Activated CD4-positive, alpha-beta T cell treated with anti-CD3 and anti-CD28 coated beads for 36 hours (primary cell): ENCODE measurements at places on chromosomes 4 and X.

- no peak overlapping the region for H3K27ac ChIP-seq
- H3K4me1 ChIP-seq: peaks cover 4% of the 10 kb centered on the region
- no peak for DNase-seq
- H3K4me3 ChIP-seq: no peak overlapping the region
- H3K36me3 ChIP-seq: no peaks in the 10 kb centered on the region
Observed at GRCh38 chrX:148593146-148593545, 92.7 kb downstream of the AFF2 start.

DNA sequence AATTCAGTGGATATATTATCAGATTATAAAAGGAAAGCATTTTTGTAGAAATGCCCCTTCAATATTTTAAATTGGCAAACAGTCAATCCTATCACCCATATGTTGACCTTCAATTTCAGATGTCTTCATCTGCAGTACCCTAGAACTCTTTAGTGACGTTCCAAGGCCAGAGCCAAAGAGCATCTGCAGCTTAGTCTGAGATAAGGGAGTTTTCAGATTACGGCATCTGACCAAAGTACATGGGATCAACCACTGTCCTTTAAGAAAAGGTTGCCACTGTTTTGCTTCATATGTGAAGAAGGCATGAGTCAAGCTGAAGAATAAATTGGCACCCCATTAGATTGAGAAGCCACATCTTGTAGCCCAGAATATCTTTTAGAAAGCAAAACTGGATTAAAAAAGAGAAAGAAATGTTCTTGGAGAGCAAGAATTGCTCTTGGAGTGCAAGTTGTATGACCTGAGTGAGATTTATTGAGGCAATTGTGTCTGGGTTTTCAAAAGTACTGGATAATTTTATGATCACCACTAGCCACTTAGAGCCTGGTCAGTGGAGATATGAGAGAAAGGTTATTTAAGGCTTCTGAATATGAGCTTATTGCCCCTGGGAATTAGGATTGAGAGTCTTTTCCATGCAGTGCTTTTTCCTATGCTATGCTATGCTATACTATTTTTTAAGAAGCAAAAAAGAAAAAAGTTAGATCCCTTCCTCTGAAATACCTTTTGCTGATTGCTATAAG, 251.9 kb upstream of the NR3C2 start:
- DNase-seq: no peak
- no peak overlapping the region for H3K27ac ChIP-seq
- H3K36me3 ChIP-seq: no peaks in the 10 kb centered on the region
- no peaks in the 10 kb centered on the region for H3K4me1 ChIP-seq
- H3K4me3 ChIP-seq: no peak overlapping the region

- H3K4me1 ChIP-seq: peaks cover 72% of the 10 kb centered on the region
- H3K4me3 ChIP-seq: no peak overlapping the region
- peak; percentile 72 for DNase-seq
- peaks cover 2% of the 10 kb centered on the region for H3K27me3 ChIP-seq
- H3K27ac ChIP-seq: peak overlapping the region; percentile 60
Observed at GRCh38 chr4:123415977-123416376, 19.4 kb downstream of the SPRY1 start.

DNA sequence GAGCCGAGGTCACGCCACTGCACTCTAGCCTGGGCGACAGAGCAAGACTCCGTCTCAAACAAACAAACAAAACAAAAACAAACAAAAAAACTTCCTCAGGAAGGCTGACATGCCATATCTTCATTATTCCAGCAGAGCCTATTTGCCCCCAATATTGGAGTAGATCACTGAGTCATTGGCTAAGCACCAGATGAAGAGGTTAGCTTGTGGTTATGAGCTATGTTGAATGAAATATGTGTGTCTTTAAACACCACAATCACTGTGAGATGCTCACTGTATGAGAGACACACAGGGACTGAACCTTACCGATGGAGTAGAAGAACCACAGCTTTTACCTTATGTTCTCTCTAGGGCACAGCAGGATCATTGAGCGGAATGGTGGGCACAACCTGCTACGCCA, 122.1 kb upstream of the EOLA2 start:
- H3K4me1 ChIP-seq: no peaks in the 10 kb centered on the region
- no peak overlapping the region for H3K4me3 ChIP-seq
- H3K27ac ChIP-seq: no peak overlapping the region
- H3K27me3 ChIP-seq: peaks cover 4% of the 10 kb centered on the region

DNA sequence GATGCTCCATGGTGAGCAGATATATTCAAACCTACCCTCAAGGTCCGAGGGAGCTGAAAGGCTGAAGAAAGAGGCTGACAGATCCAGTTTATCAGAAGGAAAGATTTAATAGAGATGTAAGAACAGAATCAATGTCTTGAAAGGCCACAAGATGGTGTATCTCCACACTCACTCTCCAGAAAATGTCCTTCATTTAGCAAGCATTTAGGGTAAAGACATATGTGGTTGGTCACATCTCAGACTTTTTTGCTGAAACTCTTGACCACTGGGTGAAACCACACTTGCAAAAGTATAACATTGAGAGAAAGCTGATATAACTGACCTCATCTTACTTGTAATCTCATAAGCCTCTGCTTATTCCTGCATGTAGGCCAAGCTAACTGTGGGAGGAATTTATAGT, 745.8 kb upstream of the GALNTL6 start:
- no peak for DNase-seq
- H3K27ac ChIP-seq: no peak overlapping the region
- H3K27me3 ChIP-seq: no peaks in the 10 kb centered on the region
- H3K4me1 ChIP-seq: no peaks in the 10 kb centered on the region
- H3K4me3 ChIP-seq: no peak overlapping the region

DNA sequence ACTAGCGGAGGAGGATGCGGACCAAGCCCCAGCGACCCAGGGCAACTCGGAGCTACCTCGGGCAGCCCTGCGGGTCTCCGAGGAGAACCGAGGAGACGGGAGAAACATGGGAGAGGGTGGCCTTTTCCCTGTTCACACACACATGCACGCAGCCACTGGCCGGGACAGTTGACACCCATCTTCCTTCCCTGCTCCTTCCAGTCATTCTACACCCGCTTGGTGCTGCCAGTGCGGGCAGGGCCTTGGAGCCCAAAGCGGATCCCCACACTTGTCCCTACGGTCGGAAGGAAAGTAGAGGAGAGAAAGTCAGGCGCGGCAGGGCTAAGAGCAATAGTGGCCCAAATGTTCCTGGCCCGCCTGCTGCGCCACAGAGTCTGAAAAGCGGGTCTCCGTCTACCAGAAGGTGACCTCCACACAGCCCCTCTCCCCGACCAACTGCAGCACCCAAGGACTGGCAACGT, 1.1 kb upstream of the PPP3CA start:
- no peak for DNase-seq
- H3K4me1 ChIP-seq: peaks cover 24% of the 10 kb centered on the region
- H3K4me3 ChIP-seq: peak overlapping the region; percentile 90
- peaks cover 20% of the 10 kb centered on the region for H3K27me3 ChIP-seq
- no peaks in the 10 kb centered on the region for H3K36me3 ChIP-seq

DNA sequence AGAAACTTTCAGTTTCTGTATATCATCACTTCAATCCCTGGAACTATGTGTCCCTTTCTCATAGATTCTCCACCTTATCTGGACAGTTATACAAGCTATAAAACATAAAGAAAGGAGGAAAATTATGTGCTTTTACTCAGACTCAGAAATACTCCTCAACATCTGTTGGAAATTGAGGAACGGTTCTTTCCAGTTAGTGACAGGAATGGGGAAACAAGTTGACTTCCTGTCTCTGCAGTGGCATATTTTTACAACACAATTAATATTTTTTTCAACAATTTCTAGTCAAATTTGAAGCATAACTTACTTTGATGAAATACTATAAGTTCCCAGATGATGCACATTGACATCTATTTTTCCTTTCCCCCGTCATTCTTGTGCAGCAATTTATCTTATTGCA, 27.9 kb downstream of the ABHD18 start:
- no peak overlapping the region for H3K4me3 ChIP-seq
- H3K36me3 ChIP-seq: peaks cover 46% of the 10 kb centered on the region
- peaks cover 25% of the 10 kb centered on the region for H3K4me1 ChIP-seq
- no peak overlapping the region for H3K27ac ChIP-seq
- no peak for DNase-seq

DNA sequence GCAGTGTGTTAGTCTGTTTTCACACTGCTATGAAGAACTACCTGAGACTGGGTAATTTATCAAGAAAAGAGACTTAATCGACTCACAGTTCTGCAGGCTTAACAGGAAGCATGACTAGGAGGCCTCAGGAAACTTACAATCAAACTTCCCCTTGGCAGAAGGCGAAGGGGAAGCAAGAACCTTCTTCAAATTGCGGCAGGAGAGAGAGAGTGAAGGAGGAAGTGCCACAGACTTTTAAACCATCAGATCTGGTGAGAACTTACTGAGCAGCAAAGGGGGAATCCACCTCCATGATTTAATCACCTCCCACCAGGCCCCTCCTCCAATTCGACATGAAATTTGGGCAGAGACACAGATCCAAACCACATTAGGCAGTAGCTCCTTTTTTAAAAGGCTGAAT, 59.2 kb upstream of the LEF1 start:
- peaks cover 5% of the 10 kb centered on the region for H3K4me1 ChIP-seq
- peaks cover 13% of the 10 kb centered on the region for H3K36me3 ChIP-seq
- DNase-seq: no peak
- H3K4me3 ChIP-seq: no peak overlapping the region
- H3K27me3 ChIP-seq: no peaks in the 10 kb centered on the region
- H3K27ac ChIP-seq: no peak overlapping the region

DNA sequence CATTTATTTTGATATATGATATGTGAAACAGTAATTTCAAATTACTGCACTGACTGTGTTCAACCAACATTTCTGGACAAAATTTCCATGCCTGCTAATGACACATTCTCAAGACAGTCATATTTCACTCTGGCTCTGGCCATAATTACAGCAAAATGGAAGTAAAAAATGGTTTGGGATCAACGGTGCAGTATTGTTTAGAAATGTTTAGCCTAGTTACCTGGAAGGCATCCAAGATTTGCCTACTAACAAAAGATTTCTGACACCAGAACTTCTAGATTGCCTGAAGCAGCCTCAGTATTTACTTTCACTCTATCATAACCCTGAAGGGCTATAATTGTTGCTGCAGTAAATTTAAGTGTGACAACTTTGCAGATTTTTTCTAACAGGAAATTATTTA, 416.3 kb downstream of the PCDH10 start:
- H3K27ac ChIP-seq: no peak overlapping the region
- no peaks in the 10 kb centered on the region for H3K36me3 ChIP-seq
- H3K4me3 ChIP-seq: no peak overlapping the region
- DNase-seq: no peak
- no peaks in the 10 kb centered on the region for H3K4me1 ChIP-seq
- no peaks in the 10 kb centered on the region for H3K27me3 ChIP-seq

- no peak for DNase-seq
- H3K27me3 ChIP-seq: no peaks in the 10 kb centered on the region
- no peaks in the 10 kb centered on the region for H3K36me3 ChIP-seq
Observed at GRCh38 chrX:31543634-31544033, 471.8 kb upstream of the FTHL17 start.

DNA sequence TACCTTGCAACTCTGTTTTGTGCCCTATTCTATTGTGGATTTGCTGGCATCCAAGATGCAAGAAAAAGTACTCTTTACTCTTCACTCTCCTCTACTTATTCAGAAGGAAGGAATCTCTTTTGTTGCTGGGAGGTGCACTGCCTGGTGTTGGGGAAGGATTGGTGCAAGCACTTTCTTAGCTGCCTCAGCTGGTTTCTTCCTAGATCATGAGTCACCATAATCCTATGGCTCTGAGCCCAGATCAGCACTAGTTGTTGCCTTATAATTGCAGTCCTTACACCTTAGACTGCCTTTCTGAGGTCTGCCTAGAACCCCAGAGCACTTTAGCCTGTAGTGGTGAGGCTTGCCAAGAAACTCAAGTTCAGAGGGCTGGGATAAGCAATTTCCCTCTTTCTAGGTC, 37.0 kb upstream of the CT83 start:
- DNase-seq: no peak
- no peaks in the 10 kb centered on the region for H3K27me3 ChIP-seq
- no peaks in the 10 kb centered on the region for H3K4me1 ChIP-seq
- H3K36me3 ChIP-seq: no peaks in the 10 kb centered on the region
- no peak overlapping the region for H3K4me3 ChIP-seq

DNA sequence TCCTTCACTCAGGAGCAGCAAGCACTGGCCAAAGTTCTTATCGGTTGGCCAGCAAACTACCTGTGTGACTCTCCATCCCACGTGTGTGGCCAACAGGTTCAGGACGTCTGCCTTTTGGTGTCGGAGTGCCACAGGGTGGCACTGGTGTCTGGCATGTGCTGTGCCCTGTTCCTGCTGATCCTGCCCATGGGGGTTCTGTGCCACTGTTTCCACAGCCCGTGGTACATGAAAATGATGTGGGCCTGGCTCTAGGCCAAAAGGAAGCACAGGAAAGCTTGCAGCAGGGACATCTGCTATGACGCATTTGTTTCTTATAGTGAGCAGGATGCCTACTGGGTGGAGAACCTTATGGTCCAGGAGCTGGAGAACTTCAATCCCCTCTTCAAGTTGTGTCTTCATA, 4.6 kb upstream of the TLR2 start:
- peaks cover 10% of the 10 kb centered on the region for H3K27me3 ChIP-seq
- H3K4me1 ChIP-seq: peaks cover 5% of the 10 kb centered on the region
- H3K4me3 ChIP-seq: no peak overlapping the region
- DNase-seq: no peak
- no peak overlapping the region for H3K27ac ChIP-seq
- H3K36me3 ChIP-seq: no peaks in the 10 kb centered on the region
